ENCODE measurements at places on chromosomes 1 and 21.

DNA sequence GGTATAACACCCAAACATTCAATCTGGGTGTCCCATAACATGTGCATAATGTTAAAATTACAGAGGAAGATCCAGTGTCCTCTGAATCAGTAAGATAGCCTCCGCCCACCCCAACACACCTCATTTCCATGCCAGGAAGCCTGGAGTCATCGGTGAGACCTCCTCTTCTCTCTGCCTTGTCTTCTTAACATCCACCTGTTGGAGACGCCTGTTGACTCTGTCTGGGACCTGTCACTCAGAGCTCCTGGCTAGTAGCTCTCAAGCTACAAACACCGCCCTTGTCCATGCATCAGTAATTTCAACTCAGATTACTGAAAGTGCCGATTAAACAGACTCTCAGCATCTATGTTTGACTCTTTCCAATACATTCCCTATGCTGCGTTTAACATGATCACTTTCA, 27.4 kb downstream of the KCNJ15 start:
- no peak for DNase-seq

DNA sequence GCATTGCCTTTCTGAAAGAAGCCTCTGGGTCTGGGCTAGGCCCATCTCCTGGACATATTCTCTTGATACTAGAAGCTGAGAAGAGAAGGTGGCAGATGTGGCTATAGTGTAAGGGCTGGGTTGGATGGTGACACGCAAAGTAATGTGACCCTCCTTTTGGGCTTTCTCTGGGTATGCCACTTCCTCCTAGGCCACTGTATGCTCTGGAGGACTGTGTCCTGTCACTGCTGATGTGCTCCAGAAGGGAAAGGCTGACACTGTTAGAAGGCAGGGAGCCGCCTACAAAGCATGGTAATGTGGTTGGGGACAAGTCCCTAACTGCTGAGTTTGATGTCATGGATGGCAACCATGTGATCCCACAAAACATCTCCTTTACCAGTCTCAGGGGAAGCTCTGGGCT, 112.1 kb downstream of the BCAR3 start:
- DNase-seq = no peak

GRCh38 chr21:41817228-41817627, 50.4 kb upstream of the RIPK4 start:
- peak; percentile 66 for DNase-seq

- DNase-seq = no peak
These were observed 84.6 kb downstream of the NEGR1 start for GRCh38 chr1:72197786-72198185.

- DNase-seq = no peak
These were observed at the start of gene SHISAL2A for GRCh38 chr1:52632732-52633290. TSS of gene SHISAL2A (plus strand) at chr1:52633168. CDS start at chr1:52633494, 326 bp downstream.

DNA sequence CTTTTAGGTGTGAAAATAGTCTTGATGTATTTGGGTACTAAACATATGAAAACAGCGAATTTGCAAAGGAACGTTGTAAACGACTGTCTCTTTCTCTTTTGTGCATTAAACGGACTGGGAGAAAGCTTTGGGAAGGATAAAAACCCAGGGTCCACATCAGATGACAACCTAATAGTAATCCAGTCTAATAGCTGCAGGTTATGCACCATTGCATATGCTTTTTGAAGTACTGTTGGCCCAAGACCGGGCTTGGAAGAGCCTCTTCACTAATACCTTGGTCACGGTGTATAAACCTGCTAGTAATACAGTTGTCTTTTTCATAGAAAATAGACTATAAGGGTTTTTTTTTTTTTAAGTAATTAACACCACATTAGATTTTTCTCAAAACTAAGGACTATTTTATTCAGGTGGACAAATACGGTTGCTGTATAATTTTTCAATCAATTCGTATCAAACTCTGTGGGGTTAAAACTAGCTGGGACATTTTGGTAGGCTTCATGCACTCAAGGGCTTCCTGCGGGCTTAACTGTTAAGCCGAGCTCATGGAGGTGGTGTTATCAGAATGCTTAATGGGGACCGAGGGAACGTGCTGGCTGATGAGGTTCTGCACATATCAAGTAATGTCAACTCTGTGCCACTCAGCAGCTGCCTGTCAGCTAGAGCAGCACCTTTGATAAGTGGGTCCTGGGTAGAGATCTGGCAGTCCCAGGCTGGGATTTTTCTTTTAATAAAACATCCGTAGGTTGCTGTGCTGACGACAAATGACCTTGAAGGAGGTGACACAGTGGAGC, 2.1 kb downstream of the RYR2 start:
- no peak for DNase-seq

DNA sequence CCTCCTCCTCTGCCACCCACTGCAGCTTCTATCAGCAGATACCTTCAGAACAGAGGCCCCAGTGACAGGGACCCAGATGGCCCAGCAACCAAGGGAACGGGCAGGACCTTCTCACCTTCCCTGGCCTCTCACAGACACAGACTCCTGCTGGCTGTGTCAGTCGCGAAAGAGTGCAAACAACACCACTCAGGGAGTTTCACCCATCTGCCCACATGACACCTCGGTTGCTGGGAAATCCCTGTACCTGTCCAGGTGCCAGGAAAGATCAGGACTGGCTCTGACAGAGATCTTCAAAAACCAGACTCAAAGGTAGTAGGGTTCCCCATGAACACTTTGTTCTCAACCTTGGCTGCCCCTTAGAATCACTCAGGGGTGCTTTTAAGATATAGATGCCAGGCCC, 83.5 kb upstream of the HIVEP3 start:
- no peak for DNase-seq

GRCh38 chr1:163263818-163264655, 57.7 kb upstream of the NUF2 start:
- no peak for DNase-seq

DNA sequence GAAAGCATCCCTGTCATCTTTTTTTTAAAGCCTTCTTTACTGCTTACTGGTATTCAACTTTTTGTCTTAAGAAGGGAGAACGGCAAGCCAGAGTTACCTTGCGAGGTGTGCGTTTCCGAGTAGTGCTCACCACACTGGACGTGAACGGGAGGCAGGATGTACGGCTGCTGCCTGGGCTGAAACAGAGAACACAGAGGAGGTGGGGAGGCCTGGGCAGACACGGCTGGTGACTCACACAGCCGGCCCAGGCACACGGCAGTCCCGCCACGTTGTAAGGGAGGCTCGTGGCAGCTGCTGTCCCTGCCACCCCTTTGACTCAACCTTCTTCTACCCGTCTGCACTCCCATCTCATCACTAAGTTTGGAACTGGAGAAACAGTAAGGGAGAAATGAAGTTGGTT, 105.8 kb downstream of the SMYD2 start:
- no peak for DNase-seq

- peak; percentile 81 for DNase-seq
These were observed 59.3 kb downstream of the H3-3A start for GRCh38 chr1:226121587-226122400.

- no peak for DNase-seq
These were observed 235.8 kb downstream of the COL11A1 start for GRCh38 chr1:102872526-102872925.

DNA sequence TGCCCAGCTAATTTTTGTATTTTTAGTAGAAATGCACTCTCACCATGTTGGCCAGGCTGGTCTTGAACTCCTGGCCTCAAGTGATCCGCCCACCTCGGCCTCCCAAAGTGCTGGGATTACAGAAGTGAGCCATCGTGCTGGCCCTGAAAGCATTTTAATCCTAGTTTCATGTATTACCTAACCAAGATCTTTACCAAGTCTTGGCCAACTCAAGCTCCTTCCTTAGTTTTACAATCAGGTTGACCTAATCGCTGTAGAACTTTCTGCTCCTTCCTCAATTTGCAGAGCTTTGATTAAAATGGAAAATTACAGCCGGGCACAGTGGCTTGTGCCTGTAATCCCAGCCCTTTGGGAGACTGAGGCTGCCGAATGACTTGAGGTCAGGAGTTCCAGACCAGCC, 3.2 kb upstream of the TMEM63A start:
- DNase-seq = no peak

DNA sequence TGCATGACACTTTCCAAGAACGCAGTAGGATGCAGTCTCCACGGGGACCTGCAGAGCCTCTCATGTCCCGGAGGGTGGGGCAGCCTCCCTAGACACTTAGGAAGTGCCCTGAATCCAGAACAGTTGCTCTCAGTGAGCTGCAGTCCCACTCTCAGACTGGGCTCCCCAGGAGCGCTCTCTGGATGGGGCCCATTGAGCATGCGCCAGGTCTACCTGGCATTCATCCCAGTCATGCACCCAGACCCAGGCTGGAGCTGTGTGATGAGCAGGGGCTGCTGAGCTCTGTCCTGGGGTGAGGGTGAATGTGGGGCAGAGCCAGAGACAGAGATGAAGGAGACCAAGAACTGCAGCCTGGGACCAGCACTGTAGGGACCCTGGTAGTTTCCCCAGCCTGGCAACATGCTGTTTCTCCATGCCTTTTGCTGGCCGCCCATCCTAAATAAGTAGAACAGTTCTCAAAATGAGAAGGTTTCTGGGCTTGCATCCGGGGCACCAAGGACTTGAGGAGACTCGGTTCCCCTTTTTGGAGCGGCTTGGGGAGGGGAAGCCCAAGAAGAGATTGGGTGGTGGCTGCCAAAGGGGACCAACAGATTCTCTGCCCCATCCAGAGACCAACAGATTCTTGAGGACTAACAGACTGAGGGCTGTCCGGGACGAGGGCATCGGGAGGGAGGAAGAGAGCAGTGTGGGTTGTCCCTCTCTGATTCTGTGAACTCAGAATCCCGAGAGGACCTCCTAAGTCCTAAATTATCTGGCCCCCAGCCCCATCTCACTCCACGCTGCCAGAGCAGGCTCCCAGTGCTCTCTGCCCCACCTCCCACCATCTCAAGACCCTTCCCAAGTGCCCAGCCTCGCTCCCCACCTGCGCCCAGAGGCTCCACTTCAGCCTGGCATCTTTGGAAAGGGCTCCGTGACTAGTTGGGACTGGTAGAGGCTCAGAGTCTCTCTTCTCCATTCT, 1.0 kb upstream of the PGLYRP4 start:
- no peak for DNase-seq

DNA sequence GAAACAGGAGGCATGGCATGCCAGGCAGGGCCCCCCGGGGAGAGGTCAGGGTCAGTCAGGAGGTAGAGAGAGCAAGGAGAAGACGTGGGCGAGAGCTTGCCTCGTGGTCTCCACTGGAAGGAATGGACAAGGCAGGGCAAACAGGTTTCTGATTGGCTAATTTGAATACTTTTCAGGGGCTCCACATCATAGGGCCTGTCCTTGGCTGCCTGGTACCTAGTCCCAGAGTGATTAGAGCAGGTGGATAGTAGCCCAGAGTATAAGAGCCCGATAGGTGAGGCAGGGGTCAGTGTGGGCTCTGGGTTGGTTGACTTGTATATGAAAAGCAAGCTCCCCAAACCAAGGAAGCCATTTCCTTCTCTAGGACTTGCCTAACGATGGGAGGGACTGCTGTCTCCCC, 178.6 kb downstream of the ZP4 start:
- DNase-seq = no peak

- DNase-seq = peak; percentile 41
These were observed 266.9 kb downstream of the PTPRU start for GRCh38 chr1:29502911-29503840.

DNA sequence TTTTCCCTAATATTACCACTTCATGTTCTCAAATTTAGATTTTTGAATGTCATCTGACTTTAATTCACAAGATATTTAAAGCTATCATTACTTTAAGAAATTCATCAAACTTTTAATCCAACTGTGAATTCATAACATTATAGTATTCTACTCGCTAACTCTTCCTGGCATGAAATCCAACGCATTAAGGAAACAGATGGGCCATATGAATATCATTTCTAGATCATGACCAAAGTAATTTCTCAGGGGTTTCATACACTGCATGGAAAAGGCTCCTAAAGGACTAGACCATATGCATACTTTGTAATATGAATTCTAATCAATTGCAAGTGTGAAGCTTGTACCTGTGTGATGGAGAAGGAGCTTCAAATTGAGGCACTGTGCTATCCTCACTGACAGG, 72.4 kb downstream of the COP1 start:
- no peak for DNase-seq

- no peak for DNase-seq
These were observed 57.9 kb upstream of the TLR5 start for GRCh38 chr1:223200903-223201302.

DNA sequence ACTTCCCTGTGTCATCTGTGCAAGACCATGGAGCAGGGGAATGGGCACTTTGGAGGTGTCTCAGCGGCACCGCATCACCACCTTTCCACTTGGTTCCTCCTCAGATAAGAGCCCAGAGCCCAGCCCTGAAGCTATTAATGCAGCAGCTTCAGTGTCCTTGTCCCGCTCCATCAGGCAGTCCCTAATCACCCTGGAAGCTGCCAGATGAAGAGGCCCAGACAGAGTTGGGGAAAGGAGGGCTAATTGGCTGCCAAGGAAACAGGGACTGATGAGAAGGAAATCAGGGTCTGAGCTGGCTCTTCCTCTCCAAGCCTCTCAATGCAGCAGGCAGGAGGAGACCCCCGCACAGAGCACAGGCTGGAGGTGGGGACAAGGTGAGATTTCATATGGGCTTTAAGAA, 83.1 kb upstream of the KLHDC7A start:
- DNase-seq = no peak

GRCh38 chr1:207081088-207081487, 7.6 kb upstream of the C4BPB start:
- DNase-seq = no peak

- DNase-seq = peak; percentile 84
These were observed 188.3 kb upstream of the EDN2 start for GRCh38 chr1:41672641-41673361.

DNA sequence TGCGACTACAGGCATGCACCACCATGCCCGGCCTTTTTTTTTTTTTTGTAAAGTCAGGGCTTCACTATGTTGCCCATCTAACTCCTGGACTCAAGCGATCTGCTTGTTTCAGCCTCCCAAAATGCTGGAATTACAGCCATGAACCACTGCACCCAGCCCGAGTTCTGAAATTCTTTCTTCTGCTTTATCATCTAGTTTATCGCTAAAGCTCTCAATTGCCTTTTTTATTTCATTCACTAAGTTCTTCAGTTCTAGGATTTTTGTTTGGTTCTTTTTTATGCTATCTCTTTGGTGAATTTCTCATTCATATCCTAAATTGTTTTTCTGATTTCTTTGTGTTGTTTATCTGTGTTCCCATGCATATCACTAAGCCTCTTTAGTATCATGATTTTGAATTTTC, 27.0 kb downstream of the KIAA0319L start:
- no peak for DNase-seq

DNA sequence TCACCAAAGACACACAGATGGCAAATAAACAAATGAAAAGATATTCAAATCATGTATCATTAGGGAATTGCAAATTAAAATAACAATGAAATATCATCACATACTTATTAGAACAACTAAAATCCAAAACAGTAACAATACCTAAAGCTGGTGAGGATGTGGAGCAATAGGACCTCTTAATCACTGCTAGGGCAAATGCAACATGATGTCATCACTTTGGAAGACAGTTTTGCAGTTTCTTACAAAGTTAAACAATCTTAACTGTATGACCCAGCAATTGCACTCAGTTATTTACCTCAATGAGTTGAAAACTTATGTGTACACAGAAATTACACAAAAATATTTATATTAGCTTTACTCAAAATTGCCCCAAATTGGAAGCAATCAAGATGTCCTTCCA, 47.3 kb downstream of the SELENOF start:
- DNase-seq = no peak

GRCh38 chr1:236497908-236498307, 25.9 kb upstream of the LGALS8 start:
- DNase-seq = no peak
